Femur (tissue), 1 donor: ENCODE measurements at places on chromosomes 4 and X.

- no peak for DNase-seq
Observed at GRCh38 chrX:48523682-48524081, 2.1 kb downstream of the EBP start.

- DNase-seq, result no peak
Observed at GRCh38 chrX:112832481-112833095, 8.0 kb downstream of the AMOT start.

GRCh38 chr4:13921805-13922204, 294.3 kb upstream of the BOD1L1 start:
- DNase-seq, result no peak

DNA sequence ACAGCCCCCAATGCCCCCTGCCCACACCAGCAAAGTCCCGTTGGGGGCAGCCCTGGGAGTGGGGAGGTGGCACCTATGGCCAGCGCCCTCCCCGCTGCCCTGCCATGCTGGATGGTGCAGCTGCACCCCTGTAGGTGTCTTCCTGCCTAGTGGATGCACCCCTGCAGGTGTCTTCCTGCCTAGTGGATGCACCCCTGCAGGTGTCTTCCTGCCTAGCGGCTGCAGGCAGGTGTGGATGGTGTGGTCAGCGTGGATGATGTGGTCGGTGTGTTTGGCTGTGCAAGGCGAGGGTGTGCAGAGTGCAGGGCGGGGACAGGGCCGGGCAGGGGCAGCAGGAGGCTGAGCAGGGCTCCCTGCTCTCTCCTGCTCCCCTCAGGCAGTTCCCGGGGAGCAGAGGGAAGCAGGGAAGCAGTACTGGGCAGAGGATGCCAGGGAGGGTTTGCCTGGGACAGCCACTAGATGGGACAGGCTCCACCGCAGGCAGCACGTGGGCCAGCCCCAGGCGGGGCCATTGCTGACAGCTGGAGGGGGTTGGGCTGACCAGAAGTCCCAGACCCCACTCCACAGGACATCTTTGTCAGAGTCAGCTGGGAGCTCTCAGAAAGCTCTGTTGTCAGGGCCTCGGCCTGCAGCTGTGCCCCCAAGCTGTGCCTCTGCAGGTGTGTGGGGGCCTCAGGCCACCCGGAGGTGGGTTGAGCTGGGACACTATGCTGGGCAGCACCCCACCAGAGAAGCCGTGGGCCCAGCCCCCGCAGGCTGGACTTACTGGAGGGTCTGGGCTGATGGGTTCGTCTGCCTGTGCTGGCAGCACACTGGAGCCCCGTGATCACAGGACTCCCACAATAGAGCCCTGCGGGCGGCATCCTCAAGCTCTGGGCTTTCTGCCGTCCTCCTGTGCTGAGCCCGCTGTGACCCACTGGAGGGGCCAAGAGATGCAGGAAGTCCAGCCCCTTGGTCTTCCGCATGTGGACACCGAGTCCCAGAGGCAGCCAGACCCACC, 23.7 kb downstream of the DOK7 start:
- no peak for DNase-seq

GRCh38 chr4:109199585-109199984, 102.9 kb downstream of the COL25A1 start:
- DNase-seq, result no peak

DNA sequence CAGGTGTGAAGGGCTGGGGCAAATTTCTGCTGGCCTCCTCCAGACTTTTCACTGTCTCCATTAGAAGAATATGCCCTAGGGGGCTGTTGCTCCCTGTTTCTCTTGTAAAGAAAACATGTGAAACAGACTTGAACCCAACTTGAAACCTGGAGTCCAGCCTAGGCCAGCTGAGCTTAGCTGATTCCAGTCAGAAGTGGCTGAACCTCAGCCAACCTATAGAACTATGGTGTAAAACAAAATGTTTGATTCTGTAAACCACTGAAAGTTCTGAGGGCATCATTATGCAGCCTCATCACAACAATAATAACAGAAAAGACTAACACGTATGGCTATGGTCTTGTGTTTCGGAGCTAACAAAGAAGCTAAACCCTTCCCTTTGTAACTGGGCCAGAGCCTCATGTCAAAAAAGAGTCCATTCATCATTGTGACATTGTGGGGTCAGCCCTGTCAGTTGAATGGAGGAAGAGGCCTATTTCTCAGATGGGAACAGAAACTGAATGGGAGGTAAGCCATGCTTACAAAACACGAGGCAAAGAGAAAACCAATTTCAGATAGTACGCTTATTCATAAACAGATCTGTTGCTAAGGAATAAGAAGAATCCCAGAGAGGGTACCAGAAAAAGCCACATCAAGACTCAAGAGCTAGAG, 34.1 kb downstream of the SETD7 start:
- DNase-seq, result no peak

- DNase-seq, result no peak
Observed at GRCh38 chrX:118212817-118213183, 96.2 kb upstream of the KLHL13 start.

GRCh38 chr4:96406742-96407141, 566.8 kb downstream of the PDHA2 start:
- no peak for DNase-seq

DNA sequence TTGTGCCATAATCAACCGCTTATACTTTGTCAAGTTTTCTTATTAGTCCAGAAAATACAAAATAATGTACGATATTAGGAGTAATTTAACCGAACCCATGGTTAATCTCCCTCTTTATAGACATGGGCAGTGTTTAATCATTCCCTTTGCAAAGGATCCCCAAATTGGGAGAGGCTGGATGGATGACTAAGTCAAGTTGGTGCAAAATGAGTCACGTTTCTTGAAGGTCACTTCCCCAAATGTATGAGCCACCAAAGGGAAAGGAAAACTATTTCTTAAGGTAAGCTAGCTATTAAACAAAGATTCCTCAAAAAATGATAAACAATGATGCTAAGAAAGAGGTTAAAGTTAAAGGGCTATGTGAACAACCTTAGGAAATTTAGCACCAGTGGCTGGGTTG, 17.5 kb downstream of the MAML3 start:
- no peak for DNase-seq

- DNase-seq, result no peak
Observed at GRCh38 chrX:124335598-124335997, 3.1 kb downstream of the TEX13D start.

DNA sequence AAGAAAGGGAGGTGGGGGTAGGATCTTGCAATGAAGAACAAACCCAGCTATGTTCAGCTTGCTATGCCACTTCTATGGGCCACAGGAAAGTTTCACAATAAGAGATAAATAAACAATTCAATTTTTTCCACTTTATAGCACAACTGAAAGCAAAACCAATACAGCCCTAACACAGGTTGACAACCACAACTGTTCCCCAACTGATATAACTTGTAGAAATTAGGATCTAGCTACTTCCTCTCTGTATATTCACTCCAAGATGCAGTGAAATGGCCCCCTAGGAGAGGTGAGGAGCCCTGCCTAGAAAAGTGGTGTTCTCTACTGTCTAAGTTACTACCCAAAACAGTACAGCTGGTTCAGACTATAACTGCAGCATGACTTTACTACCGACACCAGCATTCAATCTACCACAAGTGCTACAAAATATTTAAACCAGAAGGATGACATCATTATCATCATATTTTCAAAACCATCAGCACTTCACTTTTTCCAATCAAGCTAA, 77.0 kb downstream of the FBXW7 start:
- DNase-seq, result no peak

DNA sequence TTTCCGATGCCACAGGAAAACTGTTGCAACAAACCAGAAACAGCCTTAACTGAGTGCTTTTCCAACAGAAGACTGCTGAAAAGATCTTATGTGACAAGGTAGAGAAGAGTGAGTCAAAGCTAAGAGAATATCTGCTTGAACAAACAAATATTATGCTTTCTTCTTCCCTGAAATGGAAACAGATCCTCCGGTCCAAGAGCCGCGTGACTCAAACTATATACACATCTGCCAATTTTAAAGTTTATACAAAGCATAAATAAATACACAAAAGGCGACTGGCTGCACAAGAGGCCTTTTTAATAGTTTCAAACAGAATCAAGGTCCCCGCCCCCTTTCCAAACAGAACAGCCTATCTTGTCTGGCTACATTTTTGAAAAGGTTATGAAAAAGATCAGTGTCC, 329.7 kb upstream of the F9 start:
- no peak for DNase-seq

DNA sequence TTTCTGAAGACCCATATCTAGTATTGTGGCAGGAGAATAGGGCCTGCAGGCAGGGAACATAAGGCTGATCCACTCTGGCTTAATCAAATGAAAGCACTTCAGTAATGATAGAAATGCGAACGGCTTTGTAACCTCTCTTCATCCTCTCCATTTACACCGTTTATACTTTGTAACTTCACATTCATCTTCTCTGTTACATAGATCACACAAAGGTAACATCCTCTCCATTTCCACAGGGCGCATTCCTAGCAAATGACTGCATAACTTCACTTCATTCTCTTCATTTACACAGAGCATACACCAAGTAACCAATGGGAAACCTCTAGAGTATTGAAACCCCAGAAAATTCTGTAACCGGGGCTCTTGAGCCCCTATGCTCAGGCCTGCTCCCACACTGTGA, 65.5 kb upstream of the SLC34A2 start:
- no peak for DNase-seq

DNA sequence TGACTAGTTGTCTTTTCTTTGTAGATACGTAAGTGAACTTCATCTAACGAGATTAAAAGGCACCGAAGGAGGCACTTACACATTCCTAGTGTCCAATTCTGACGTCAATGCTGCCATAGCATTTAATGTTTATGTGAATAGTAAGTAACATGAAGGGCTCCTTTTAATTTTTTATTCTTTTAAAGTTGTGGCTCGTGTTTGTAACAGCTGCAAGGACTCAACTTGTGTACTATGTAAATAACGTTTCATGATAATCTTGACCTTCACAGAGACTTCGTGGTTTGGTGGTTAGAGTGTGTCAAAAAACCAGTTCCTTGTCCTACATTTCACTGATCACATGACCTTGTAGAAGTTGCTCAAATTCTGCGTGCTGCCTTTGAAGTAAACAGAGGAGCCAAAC, 51.6 kb downstream of the KIT start:
- DNase-seq, result no peak

DNA sequence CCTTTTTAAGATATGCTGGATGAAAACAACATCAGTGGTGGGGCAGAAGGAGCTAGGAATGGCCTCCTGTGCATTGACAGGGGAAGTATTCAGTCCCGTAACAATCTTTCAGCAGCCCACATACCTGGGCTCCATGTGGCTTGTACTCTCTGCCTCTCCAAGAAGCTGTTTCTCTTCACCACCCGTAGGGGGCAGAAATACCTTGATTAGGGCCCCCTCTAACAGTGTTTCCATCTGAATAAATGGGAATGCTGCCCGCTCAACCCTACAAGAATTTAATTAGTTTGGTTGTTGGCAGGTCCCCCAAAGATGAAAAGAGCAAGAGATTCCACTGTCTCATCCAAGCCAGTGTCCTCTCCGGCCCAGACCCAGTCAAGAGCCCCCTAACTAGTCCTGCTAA, 155.2 kb downstream of the SMIM20 start:
- DNase-seq, result no peak

- peak; percentile 50 for DNase-seq
Observed at GRCh38 chrX:40933706-40934425, 151.4 kb upstream of the USP9X start.

DNA sequence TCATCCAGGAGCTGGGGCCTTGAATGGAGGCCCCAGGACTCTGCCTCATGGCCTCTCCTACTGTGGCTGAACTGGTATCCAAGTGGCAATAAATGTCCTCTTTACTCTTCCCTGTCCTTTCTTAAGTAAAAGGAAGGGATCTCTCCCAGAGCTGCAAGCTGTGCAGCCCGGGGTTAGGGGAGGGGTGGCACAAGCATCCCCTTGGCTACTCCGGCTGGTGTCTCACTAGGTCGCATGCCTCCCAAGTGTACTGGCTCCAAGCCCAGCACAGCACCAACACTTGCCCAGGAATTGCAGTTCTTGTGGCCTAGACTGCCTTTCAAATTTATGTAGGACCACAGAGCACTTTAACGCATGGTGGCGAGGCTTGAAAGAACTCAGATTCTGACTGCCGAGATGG, 44.7 kb upstream of the MED14 start:
- DNase-seq, result no peak

DNA sequence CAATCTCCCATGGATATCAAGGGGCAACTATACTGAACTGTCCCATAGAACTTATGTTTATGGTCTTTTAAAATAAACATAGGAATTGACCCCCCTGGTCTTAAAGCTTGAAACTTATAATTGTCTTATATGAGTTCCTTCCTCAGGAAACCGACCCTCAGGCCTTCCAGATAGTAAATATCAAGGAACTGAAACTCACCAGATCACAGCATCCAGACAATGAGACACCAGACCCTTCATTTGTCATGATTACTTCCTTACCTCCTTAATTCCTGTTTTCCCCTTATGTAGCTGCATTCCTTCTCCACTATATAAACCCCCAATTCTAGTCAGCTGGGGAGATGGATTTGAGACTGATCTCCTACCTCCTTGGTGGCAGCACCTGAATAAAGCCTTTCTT, 94.8 kb upstream of the GRPR start:
- DNase-seq, result no peak

GRCh38 chr4:95155759-95156451, 392.9 kb downstream of the UNC5C start:
- no peak for DNase-seq

- DNase-seq, result peak; percentile 51
Observed at GRCh38 chr4:52234561-52235440, 183.7 kb downstream of the SPATA18 start.

DNA sequence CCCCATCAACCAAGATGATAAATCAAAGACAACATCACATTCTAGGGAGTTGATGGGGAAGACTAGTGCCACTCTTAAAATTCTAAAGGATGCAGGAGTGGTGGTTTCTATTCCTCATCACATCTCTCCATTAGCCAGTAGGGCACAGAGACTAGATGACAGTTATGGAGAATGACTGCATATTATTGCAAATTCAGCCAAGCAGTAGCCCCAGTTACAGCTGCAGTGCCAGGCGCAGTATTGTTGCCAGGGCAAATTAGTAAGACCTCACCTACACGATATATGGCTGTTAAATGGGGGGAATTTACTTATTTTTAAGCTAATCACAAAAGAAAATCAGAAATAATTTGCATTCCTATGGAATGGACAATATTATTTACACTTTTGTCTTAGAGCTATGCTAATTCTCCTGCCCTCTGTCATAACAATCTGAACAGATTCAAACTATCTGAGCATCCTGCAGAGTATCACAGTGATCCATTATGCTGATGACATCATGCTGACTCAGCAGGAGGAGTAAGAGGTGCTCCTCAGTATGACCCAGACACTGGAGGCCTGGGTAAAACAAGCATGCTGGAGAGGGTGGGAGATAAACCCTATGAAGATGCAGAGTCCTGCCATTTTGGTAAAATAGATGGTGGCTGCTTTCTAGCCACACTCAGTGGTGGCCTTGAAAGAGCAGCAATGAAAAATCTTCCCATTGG, 24.7 kb downstream of the ETNPPL start:
- no peak for DNase-seq
